ENCODE measurements at places on chromosomes 12 and 14.

DNA sequence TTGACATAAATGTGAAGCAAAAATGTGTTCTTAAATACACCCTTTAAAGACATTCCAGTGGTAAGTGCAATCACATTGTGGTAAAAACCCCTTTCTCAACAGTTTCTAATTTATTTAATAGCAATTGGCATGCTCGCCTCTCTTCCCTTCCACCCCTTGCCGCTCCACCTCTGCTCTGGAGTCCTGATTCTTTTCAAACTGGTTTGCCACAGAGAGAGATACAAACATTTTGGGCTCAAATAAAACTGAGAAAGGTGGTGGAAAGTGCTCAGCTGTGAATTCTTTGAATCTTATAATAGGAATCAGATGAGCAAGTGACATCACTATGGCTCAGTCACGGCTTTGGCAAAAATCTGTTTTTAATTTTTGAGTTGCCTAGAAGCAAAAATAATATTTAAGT lies 993.9 kb downstream of the GALC start:
- no peak for DNase-seq

GRCh38 chr14:102968306-102968705 lies 45.8 kb downstream of the AMN start:
- no peak for DNase-seq

DNA sequence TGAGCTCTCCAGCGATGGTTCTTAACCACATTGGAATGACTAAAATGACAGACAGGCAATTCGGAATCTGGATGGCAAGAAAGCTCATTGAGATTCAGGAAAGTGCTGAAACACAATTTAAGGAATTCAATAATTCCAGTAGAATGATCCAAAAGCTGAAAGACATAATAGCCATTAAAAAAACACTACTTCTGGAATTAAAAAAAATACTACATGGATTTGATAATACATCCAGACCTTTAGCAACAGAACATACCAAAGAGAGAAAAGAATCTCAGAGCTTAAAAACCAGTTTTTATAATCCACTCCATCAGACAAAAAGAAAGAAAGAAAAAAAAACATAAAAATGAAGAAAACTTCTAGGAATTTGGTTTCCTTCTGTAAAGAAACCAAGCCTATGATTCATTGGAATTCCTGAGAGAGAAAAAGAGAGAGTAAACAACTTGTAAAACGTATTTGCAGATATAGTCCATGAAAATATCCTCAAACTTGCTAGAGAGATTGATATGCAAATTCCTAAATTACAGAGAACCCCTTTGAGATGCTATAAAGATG lies 52.8 kb downstream of the SLCO1B1 start:
- no peak for DNase-seq

DNA sequence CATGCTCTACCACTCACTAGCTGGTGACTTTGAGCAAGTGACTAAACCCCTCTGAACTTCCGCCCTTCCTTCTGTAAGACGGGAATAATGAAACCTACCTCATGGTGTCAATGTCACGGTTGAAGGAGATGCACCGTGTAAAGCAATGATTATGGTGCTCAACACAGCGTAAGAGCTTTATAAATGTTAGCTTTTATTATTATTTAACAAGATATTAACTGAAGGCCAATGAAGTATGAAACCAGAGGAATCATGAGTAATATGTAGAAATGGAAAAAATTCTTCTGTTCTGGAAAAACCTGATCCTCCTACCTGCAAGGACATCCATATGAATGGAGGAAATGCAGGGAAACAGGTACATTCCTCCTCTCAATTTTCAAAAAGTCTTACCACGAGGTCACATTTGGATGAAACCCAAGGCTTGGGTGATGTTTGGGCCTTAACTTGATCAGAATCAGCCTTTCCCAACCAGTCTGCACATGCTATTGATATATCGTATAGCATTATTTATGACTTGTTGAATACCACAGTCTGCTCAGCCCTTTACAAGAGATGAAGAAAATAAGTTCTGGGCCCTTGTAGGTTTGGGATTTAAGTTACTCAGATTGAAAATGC lies 166.8 kb upstream of the TBX3 start:
- DNase-seq = no peak

DNA sequence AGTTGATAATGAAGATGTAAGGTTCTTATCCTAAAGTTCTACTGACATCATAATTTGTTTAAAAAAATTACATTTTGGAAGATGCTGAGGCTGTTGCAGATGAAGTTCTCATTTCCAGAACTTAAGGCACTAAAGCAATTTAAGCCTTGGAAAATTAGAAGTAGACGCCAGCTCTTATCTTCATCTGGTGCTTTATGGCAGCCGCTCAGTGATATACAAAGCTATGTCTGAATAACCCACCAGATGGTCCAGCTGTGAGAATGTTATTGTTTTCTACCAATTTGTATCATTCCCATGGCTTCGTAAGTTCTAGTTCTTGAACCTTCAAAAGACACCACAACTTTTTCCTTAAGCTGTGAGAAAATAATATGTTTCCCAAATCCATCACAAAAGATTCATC lies 212.1 kb upstream of the ARID2 start:
- no peak for DNase-seq

- no peak for DNase-seq
These were observed 37.4 kb downstream of the SLC6A12 start for GRCh38 chr12:176321-177181.

DNA sequence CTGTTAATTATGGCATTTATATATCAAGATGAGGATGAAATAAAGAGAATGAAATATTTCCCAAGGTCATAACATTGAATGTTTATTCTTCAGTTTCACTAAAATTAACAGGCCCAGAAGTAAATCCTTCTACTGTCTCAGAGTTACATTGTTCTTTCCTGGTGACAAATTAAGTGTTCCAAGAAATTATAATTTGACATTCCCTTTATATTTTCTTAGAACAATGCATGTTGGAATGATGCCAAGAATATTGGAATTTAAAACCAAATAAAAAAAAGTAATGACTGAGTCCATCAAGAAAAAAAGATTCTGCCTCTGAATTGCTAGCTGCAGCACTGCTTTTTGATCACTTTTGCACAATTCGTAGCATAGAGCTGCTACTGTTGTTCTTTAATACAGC lies 152.1 kb downstream of the METTL25 start:
- no peak for DNase-seq

GRCh38 chr12:26360062-26360461 lies 164.7 kb downstream of the SSPN start:
- DNase-seq = no peak

- DNase-seq = no peak
These were observed 186.6 kb downstream of the CALM1 start for GRCh38 chr14:90583427-90583826.

Data from stimulated activated CD4-positive, alpha-beta T cell treated with anti-CD3 and anti-CD28 coated beads, TNF-alpha, amount 100 ng/mL, for 1 hour (primary cell).